Neural progenitor cell (in vitro differentiated cells): ENCODE measurements at places on chromosomes 7 and 10. TPM values are rescaled to one million over a fixed set of nuclear protein-coding genes. Genes with fewer than 3 reads are reported as not detected.
A peak's percentile ranks its signal among the peaks of the same experiment; 100 is the strongest.

Gene TAS2R5
- 3.9 and 4.7 TPM in 2 replicates for total RNA-seq

GRCh38 chr10:33485276-33485675, 150.8 kb upstream of the NRP1 start:
- H3K27me3 ChIP-seq: no peaks in the 10 kb centered on the region
- peak; percentile 64 for DNase-seq
- peak overlapping the region; percentile 15 for H3K4me3 ChIP-seq
- H3K27ac ChIP-seq: peak overlapping the region; percentile 89

GRCh38 chr7:4361774-4362173, 320.3 kb upstream of the FOXK1 start:
- H3K4me3 ChIP-seq: no peak overlapping the region
- H3K27ac ChIP-seq: no peak overlapping the region
- no peaks in the 10 kb centered on the region for H3K36me3 ChIP-seq
- no peaks in the 10 kb centered on the region for H3K27me3 ChIP-seq

DNA sequence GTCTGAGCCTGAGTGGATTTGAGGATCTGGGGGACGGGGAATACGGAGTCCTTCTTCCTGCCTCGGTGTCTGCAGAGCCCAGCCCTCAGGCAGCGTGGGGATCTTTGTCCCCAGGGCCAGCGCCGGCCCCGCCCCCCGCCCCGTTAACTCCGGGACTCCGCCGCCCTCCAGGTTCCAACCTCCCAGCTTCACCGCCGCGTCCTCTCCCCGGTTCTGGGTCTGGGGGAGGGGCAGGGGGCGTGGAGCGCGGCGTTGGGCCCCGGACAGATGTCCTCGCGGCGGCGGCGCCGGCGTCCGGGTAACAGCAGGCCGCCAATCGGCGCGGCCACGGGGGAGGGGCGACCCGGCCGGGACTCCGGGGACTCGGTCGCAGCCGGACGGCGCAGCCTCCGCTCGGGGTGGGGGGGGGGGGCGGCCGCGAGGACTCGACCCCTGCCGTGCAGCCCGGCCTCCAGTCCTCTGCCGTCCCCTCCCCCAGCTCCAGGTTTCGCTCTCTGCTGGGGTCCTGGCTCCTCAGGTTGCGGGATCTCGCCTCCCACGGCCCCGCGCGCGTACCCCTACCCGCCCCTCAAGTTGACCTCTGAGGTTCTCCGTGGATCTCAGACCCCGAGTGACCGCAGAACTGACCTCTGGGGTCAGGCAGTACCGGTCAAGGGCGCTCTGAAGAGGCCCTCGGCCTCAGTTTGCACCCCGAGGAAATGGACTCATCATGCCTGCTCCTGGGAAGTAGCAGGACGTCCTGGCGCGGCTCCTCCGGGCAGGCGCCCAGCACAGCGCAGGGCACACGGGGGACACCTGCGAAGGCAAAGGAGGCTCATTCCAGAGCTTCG, 2.3 kb upstream of the ELFN1 start:
- H3K36me3 ChIP-seq: no peaks in the 10 kb centered on the region
- peak overlapping the region; percentile 69 for H3K4me3 ChIP-seq
- no peak overlapping the region for H3K27ac ChIP-seq
- H3K27me3 ChIP-seq: peaks cover 98% of the 10 kb centered on the region

GRCh38 chr7:22885797-22886261, 63.2 kb upstream of the TOMM7 start:
- DNase-seq: no peak
- H3K27ac ChIP-seq: no peak overlapping the region
- H3K27me3 ChIP-seq: no peaks in the 10 kb centered on the region
- no peak overlapping the region for H3K4me3 ChIP-seq
- no peaks in the 10 kb centered on the region for H3K36me3 ChIP-seq

GRCh38 chr7:131021460-131021859, 287.5 kb upstream of the KLF14 start:
- no peak overlapping the region for H3K27ac ChIP-seq
- no peak overlapping the region for H3K4me3 ChIP-seq
- H3K36me3 ChIP-seq: no peaks in the 10 kb centered on the region
- no peak for DNase-seq

DNA sequence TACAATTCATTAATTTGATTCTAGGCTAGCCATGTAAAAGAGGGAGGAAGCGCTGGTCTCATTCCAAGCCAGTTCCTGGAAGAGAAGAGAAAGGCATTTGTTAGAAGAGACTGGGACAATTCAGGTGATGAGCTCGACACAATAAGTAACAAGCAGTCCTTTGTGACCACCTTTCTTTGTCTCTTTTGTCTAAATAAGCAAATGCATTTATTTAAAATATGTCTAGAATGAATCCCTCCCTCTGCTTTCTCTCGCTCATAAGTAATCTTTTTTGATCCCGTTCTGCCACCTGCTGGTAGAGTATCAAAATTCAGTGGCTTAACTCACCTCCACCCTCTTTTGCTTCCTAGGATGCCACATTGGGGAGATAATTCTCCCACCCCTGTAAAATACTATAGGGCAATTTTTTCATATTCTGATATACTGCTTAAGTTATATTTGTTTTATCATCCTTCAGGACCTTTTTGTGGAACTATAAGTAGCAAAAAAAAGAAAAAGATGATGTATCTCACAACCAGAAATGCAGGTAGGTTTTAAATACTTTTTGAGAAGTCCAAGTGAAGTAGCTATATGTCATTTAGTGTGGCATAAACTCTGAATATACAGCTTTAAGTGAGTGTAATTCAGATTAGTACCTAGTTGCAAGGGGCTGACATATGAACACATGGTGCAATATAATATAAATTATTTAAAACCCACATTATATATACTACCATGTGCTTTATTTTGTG, 91.5 kb downstream of the GSDME start:
- no peaks in the 10 kb centered on the region for H3K27me3 ChIP-seq
- peaks cover 10% of the 10 kb centered on the region for H3K4me1 ChIP-seq
- no peak overlapping the region for H3K4me3 ChIP-seq
- DNase-seq: peak; percentile 60
